ENCODE measurements at places on chromosomes 11 and 22. TPM values are rescaled to one million over a fixed set of nuclear protein-coding genes. Genes with fewer than 3 reads are reported as not detected.

The MOV10L1 gene
- total RNA-seq = 3.7 TPM

The PKNOX2 gene
- 14.2 TPM for total RNA-seq

The ZNF215 gene
- total RNA-seq = 2.8 TPM

The OR8D4 gene
- 0.06 TPM for total RNA-seq

The SLN gene
- 0.50 TPM for total RNA-seq

- no peak overlapping the region for H3K4me3 ChIP-seq
- DNase-seq = no peak
- H3K27ac ChIP-seq = no peak overlapping the region
- H3K27me3 ChIP-seq = no peaks in the 10 kb centered on the region
- H3K36me3 ChIP-seq = no peaks in the 10 kb centered on the region
- peaks cover 19% of the 10 kb centered on the region for H3K4me1 ChIP-seq
Measured at GRCh38 chr11:130720232-130721022, 195.9 kb downstream of the SNX19 start.

DNA sequence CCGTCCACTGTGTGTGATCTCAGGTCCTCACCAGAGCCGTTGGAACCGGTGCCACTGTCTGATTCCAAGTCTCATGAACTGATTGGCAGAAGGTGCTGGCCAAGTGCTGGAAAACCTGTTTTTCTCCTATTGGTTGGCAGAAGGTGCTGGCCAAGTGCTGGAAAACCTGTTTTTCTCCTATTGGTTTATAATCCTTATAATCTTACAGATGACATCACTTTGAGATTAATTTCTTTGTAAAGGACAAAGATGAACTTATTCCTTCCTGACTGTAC, 1106.3 kb downstream of the BRD1 start:
- no peak for DNase-seq
- H3K27me3 ChIP-seq = no peaks in the 10 kb centered on the region
- H3K27ac ChIP-seq = no peak overlapping the region
- peaks cover 26% of the 10 kb centered on the region for H3K4me1 ChIP-seq
- no peak overlapping the region for H3K4me3 ChIP-seq
- peaks cover 28% of the 10 kb centered on the region for H3K36me3 ChIP-seq

- no peak overlapping the region for H3K4me3 ChIP-seq
- no peak for DNase-seq
- H3K27me3 ChIP-seq = no peaks in the 10 kb centered on the region
- peaks cover 97% of the 10 kb centered on the region for H3K36me3 ChIP-seq
Measured at GRCh38 chr11:62632492-62632891, 10.7 kb upstream of the B3GAT3 start.

GRCh38 chr11:1338201-1339065, 29.0 kb upstream of the TOLLIP start:
- no peak overlapping the region for H3K4me3 ChIP-seq
- H3K27ac ChIP-seq = no peak overlapping the region
- H3K36me3 ChIP-seq = peaks cover 6% of the 10 kb centered on the region
- DNase-seq = no peak

GRCh38 chr11:56625946-56626345, 11.3 kb upstream of the OR5M1 start:
- no peak overlapping the region for H3K4me3 ChIP-seq
- H3K4me1 ChIP-seq = no peaks in the 10 kb centered on the region
- H3K36me3 ChIP-seq = no peaks in the 10 kb centered on the region
- H3K27ac ChIP-seq = no peak overlapping the region
- no peak for DNase-seq
- H3K27me3 ChIP-seq = no peaks in the 10 kb centered on the region

GRCh38 chr11:47376525-47377371, 1.6 kb downstream of the SPI1 start:
- no peak overlapping the region for H3K4me3 ChIP-seq
- no peak overlapping the region for H3K27ac ChIP-seq
- no peaks in the 10 kb centered on the region for H3K27me3 ChIP-seq
- H3K4me1 ChIP-seq = peaks cover 9% of the 10 kb centered on the region
- no peak for DNase-seq

GRCh38 chr11:86395061-86395551, 20.4 kb downstream of the CCDC81 start:
- H3K36me3 ChIP-seq = no peaks in the 10 kb centered on the region
- no peak for DNase-seq
- peaks cover 7% of the 10 kb centered on the region for H3K4me1 ChIP-seq
- no peak overlapping the region for H3K4me3 ChIP-seq
- no peak overlapping the region for H3K27ac ChIP-seq

DNA sequence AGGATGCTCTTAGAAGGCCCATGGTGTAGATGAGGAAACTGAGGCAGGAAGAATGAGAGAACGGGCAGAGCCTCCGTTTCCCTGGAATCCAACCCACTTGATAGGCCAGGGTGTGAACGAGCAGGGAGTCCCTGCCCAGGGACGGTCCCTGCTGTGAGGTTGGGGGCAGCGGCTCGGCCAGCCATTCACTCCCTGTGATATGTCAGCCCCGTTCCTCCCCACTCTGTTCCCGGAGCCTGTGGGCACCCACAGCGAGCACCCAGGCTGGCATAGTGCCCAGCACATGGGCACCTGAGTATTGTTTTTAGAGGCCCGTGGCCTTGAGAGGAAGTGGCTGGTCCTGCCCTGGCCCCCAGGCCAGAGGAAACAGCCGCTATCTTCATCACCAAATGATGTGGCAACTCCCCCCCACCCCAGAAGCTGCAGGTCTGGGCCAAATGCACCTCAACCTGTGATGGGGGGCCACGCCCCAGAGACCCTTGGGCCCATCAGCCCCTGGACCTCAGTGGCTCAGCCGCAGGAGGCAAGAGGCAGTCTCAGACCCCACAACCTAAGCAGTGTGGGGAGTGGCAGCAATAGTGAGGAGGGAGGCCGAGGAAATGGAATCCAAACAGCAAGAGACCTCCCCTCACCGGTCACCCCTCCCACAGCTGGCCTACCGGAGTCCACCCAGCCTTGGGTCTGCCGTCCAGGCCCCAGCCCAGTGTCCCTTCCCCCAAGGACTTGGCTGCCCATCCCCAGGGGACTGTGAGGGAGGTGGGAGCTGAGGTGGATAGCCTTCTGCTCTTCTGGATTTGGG, 2.1 kb downstream of the ALDH3B1 start:
- no peak overlapping the region for H3K27ac ChIP-seq
- H3K27me3 ChIP-seq = no peaks in the 10 kb centered on the region
- no peak for DNase-seq
- H3K36me3 ChIP-seq = peaks cover 5% of the 10 kb centered on the region

Data from spinal cord (tissue), 10 donors.